ENCODE measurements at places on chromosomes 11 and 22.
A peak's percentile ranks its signal among the peaks of the same experiment; 100 is the strongest.

- peak; percentile 55 for DNase-seq
These were observed 151.1 kb upstream of the ISX start for GRCh38 chr22:34914846-34915245.

- DNase-seq = peak; percentile 81
These were observed 73.4 kb downstream of the NCAM1 start for GRCh38 chr11:113034576-113034975.

- peak; percentile 74 for DNase-seq
These were observed 150.5 kb downstream of the FEZ1 start for GRCh38 chr11:125345421-125346178.

DNA sequence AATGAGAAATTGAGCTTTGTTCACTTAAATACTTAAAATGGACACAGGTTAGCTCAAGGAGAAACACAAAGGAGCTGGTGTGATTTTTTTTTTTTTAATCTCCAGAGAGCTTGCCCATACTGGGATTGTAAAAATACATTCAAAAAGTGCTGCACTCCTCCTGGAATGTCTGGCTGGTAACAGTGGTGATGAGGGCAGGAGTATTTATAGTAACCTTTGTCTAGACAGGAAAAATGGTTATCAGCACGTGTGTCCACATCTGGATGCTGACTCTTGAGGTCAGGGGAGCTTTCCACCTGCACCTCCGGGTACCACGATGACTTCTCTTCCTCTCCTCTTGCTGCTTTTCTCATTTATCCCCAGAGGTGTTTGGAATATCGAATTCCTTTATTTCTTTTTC lies 30.1 kb downstream of the EXT2 start:
- no peak for DNase-seq

- DNase-seq = peak; percentile 56
These were observed at the start of gene TSPO for GRCh38 chr22:43151251-43152002. TSPO (plus strand) TSS chr22:43151559; CDS start chr22:43159239, 7,680 bp downstream.

DNA sequence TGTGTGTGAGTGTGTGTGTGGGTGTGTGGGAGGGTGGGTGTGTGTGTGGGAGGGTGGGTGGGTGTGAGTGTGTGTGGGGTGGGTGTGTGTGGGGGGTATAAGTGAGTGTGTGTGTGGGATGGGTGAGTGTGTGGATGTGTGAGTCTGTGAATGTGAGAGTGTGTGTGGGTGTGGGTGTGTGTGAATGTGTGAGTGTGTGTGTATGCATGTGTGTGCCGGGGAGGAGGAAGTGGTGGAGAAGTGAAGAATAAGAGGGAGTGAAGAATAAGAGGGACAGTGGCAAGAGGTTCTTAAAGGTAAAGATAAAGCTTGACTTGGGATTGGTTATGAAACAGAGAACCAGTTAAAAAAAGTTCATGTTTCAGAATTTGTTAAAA lies 54.0 kb downstream of the PRR5L start:
- DNase-seq = no peak

- DNase-seq = no peak
These were observed 58.4 kb upstream of the ZC3H12C start for GRCh38 chr11:110034806-110035205.

DNA sequence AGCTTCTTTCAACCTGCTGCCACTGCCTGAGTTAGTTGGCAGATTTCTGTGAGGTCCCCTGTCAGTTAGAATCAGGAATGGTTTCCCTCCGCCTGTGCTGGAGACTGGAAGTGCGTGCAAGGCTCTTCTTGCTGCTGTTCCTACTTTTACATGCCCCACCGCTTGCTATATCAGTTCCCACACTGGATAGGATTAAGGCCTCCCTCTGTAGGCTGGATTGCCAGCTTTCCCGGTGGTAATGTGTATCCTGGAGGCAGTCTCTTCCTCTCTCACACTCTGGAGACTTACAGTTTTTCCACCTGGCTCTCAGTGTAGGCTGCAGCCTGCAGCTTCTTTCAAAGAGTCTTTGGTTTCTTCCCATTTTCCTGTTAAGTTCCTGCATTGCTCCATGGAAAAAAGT lies 66.5 kb downstream of the ARHGAP42 start:
- no peak for DNase-seq

- no peak for DNase-seq
These were observed 7.0 kb downstream of the ASRGL1 start for GRCh38 chr11:62344210-62344609.

DNA sequence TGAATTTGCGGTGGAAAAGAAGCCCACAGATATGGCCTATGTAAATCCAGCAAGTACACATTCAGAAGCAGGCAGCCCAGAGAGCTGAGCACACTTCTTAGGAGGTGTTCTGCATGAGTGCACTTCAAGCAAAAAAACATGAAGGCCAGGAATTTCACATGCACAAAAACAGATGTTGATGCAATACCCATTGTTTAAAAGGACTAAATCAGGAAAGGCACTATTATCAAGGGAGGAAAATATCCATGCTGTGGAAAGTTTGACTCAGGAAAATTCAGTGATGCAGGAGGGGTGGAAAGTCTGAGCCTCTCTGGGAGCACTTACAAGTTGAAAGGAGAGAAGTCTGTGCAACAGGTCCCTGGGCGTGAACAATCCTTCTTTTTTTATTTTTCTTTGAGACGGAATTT lies 15.8 kb upstream of the CARS1 start:
- DNase-seq = peak; percentile 59

DNA sequence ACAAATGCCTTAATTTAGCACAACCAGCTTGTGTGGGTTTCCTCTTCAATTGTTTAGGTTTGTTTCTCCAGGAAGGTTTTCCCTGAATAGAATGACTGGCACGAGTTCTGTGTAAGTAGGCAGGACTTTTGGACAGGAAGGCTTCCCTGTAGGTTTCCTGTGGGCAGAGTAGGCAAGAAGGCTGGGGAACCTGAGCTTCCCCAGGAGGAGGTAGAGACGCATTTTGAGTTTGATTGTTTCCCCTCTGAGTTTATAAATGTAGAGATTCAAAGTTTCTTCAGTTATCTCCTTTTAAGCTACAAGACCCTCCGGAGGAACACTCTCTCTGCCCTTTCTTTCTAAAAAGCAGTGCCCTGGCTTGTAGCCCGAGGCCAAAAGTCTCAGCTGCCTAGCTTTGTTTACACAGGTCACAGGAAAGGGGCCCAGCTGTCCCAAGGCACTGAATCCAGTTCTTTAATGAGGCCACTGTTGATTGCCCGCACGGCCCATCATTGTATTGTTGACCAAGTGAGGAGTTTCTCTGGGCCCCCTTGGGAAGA lies 66.6 kb upstream of the RDX start:
- no peak for DNase-seq

GRCh38 chr22:37427135-37427710 lies at the start of gene ELFN2:
ELFN2 (minus strand) TSS chr22:37427479; CDS start chr22:37375534, 51,945 bp downstream.
- DNase-seq = peak; percentile 25

DNA sequence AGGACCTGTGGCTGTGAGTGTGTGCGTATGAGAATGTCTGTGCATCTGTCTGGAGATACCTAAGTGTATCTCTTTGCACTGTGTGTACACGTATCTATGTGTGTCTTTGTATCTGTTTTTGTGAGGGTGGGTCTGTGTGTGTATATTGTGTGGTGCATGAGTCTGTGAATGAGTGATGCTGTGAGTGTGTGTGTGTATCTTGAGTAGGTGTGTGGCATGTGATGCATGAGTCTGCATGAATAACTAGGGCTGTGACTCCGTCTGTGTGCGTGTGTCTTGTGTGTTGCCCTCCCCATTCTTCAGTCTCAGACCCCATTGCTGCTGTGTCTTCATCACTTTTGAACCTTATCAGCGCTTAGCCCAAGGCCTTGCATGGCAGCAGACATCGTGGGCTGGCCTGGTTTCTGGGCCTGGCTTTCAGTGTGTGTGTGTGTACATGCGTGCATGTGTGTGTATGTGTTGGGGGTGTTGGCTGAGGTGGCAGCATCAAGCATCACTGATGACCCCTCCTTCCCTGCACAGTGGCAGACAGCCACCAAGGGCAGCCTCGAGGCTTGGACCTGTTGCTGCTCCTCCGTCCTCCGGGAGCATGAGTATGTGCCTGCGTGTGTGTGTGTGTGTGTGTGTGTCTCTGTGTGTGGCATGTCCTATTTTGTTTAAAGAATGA lies 1.4 kb downstream of the SGSM1 start:
- no peak for DNase-seq

GRCh38 chr11:3003396-3004231 lies 11.5 kb upstream of the NAP1L4 start:
- DNase-seq = no peak

DNA sequence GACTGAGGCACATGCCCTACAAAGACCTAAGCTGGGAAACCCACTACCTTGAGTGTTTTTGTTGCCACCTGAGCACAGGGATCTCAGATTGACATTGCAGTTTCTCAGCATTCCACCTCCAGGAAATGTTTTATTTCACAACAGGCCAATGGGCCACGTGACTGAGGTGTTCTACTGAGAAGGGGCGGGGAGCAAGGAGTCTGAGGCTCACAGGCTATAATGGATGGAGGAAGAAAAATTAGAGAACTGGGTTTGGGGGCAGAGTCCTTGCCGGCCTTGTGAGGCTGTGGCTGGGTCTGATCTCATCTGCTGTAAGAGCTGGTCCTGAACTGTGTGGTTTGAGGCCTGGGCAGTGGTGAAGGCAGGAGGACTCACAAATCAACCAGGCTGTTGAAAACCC lies 40.7 kb downstream of the ZNF202 start:
- DNase-seq = no peak

GRCh38 chr22:39294571-39295468 lies 24.6 kb downstream of the RPL3 start:
- DNase-seq = no peak

- peak; percentile 28 for DNase-seq
These were observed 41.6 kb downstream of the WEE1 start for GRCh38 chr11:9615031-9615451.

DNA sequence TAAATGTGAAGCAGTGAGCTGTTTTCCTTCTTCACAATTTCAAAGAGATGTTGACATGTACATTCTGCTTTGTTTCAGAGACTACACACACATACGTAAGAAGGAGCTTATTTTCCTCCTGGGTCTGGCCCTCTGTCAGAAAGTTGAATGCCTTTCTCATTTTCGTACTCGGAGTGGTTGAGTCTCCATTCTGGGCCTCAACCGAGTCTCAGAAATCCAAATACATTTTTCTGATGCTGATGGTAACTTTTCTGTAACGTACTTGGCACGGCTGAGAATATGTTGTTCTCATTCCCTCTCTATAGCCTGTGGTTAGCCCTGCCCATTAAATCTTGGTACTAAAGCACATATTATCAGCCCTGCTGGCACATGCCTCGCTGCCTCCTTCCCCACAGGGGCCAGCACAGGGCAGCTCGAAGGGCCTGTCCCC lies 25.3 kb downstream of the PARVA start:
- DNase-seq = no peak

GRCh38 chr22:44838316-44839016 lies 86.1 kb downstream of the ARHGAP8 start:
- DNase-seq = no peak

- DNase-seq = no peak
These were observed 11.3 kb downstream of the CHRNA10 start for GRCh38 chr11:3659595-3660515.

DNA sequence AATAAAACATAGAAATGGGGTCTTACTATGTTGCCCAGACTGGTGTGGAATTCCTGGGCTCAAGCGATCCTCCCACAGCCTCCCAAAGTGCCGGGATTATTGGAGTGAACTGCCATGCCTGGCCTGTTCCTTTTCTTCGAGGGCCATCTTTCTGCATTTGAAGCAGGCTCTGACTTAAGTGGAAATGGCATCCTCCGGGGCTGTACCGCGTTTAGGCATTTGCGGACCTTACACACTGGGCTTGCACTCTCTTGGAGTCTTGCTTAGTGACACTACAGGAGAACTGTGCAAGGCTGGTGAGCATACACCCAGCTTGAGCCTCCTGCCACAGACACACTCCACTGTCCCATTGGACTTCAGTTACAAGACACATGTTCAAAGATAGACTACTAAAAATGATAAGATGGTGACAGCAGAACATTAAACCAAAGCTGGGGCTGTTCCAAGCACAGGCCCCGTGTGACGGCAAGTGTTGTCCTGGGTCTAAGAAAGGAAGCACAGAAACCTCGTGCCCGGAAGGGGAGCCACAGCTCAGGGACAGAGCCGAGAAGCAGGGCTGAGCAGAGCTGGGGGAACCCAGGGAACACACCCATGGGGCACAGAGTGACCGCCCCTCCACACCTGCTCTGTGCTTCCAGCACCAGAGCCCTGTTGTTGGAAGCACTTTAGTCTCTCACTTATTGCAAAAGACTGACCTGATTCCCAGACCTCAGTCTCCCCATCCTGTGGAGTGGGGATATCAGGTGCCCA lies 59.0 kb upstream of the SHANK2 start:
- no peak for DNase-seq

DNA sequence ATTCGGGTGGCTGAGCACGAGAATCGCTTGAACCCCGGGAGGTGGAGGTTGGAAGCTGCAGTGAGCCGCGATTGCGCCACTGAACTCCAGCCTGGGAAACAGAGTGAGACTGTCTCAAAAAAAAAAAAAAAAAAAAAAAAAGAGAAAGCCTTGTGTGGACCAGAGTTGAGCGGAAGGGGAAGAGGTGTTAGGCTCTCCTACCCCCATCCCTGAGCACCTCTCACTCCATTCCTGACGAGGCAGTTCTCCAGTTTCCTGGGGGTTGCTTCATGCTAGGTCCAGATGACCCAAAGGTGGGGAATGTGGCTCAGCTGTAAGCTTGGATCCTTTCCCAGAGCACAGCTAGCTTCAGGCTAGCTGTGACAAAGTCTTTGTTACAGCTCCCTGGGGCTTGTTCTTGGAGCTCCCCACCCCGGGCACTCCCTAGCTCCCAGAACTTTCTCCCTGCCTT lies 8.8 kb upstream of the DNAL4 start:
- DNase-seq = peak; percentile 95

DNA sequence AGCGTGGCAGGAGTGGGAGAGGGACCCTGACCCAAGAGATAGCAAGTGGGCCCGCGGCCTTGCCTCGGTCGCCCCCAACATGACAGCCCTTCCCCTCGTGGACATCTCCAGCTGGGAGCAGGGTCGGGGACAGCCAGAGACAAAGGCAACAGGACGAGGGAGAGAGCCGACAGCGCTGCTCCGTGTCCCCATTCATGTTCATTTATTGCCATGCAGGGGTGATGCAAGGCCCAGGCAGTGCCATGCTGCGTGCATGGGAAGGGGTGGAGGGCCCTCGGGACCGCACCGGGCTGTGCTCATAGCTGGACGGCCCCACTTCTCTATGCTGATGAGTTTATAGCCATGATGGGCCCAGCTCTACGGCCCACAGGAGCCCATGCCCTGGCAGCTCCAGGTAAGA lies 12.7 kb downstream of the MRPL23 start:
- DNase-seq = no peak

- DNase-seq = peak; percentile 23
These were observed 356.2 kb downstream of the METTL15 start for GRCh38 chr11:28464252-28464867.

All from fibroblast of skin of right quadriceps (primary cell).